ENCODE measurements at places on chromosomes 1 and 21. TPM values are rescaled to one million over a fixed set of nuclear protein-coding genes. Genes with fewer than 3 reads are reported as not detected.

Gene FAM151A
- total RNA-seq: not detected

GRCh38 chr1:17119076-17119772 lies at the start of gene PADI2:
TSS of gene PADI2 (minus strand) at chr1:17119451. CDS start at chr1:17119371, 80 bp downstream.
- H3K27ac ChIP-seq: no peak within 1 kb of the TSS
- peaks cover 40% of the 10 kb centered on the region for H3K27me3 ChIP-seq
- H3K4me3 ChIP-seq: peak within 1 kb of the TSS; percentile 31
- peak; percentile 74 for DNase-seq

- no peaks in the 10 kb centered on the region for H3K27me3 ChIP-seq
- no peak for DNase-seq
- no peak overlapping the region for H3K4me3 ChIP-seq
- H3K36me3 ChIP-seq: no peaks in the 10 kb centered on the region
- H3K4me1 ChIP-seq: no peaks in the 10 kb centered on the region
- no peak overlapping the region for H3K27ac ChIP-seq
Observed at GRCh38 chr1:214847071-214847810, 235.3 kb upstream of the KCNK2 start.

DNA sequence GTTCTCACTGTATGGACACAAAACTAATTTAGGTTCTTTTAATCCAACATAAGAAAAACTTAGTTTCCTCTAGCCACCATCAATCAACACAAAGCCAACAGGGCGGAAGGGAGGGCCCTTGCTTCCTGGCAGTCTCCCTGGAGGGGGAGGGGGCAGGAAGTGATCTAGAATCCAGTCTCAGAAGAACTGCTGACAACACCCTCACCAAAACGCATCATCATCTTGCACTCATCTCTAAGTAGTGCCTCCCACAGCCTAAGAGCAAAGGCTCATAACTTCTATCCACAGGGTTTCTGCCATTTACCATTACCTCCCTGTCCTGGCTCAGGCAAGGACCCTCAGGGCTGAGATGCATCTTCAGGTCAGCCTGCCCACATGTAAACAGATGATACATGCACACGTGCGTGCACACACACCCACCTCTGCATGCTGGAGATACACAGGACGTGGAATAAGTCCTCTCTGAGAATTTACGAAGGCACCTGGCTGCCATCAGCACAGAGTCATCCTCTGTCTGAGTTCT lies 20.5 kb downstream of the HIVEP3 start:
- peak overlapping the region; percentile 78 for H3K27ac ChIP-seq
- no peaks in the 10 kb centered on the region for H3K36me3 ChIP-seq
- no peaks in the 10 kb centered on the region for H3K27me3 ChIP-seq
- H3K4me3 ChIP-seq: peak overlapping the region; percentile 27
- DNase-seq: peak; percentile 84

DNA sequence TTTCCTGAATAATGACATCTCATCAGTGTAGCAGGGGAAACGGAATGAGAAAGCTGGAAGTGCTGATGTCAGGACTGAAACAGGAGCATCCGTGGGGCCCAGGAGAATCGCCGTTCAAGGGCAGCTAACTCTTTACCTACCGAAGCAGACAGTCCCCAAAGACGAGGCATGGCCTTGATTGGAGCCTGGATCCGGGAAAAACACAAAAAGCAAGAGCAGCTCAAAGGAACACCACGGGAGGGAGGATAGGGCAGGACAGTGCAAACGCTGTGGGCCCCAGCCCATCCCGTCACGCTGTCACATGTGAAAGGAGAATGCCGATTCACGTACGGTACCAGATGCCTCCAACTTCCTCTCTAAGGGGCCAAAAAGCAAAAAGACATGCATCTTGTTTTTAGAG lies 34.9 kb downstream of the WNT9A start:
- no peaks in the 10 kb centered on the region for H3K36me3 ChIP-seq
- no peaks in the 10 kb centered on the region for H3K4me1 ChIP-seq
- no peak overlapping the region for H3K4me3 ChIP-seq
- no peak for DNase-seq
- H3K27me3 ChIP-seq: no peaks in the 10 kb centered on the region

Gene RNU1-2
- 4,982 TPM for total RNA-seq

DNA sequence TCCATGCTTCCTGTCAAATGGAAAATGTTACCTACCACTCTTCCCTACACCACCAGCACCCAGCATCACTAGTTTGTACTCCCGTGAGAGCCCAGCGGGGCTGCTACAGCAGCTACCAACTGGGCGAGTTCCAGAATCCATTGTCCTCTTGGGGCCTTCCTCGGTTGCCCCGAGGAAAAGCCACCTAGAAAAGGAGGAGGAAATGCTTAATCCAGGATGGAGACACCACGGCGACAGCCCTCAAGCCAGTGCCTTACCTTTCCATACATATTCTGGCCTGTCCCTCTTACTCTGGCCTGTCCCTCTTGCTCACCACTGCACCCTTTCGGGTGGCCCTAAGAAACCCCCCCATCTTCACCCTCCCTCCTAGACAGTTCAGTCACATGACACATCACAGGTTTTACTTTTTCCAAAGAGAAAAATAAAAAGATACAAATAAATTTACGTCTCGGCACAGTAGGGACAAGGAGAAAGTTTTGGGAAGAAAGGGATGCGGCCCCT lies 478 bp downstream of the RIT1 start:
- no peaks in the 10 kb centered on the region for H3K27me3 ChIP-seq
- DNase-seq: no peak
- peak overlapping the region; percentile 57 for H3K27ac ChIP-seq
- H3K36me3 ChIP-seq: peaks cover 56% of the 10 kb centered on the region
- H3K4me3 ChIP-seq: peak overlapping the region; percentile 67

Gene PPIAL4G
- total RNA-seq: 0.14 TPM

Gene CDC42BPA
- 3.0 TPM for total RNA-seq

Gene HDGF
- 60.8 TPM for total RNA-seq

Gene SV2A
- total RNA-seq: 2.9 TPM

GRCh38 chr1:23341931-23342692 lies 2.0 kb downstream of the HNRNPR start:
- DNase-seq: no peak
- no peaks in the 10 kb centered on the region for H3K27me3 ChIP-seq
- H3K36me3 ChIP-seq: peaks cover 12% of the 10 kb centered on the region
- H3K4me3 ChIP-seq: peak overlapping the region; percentile 73
- H3K4me1 ChIP-seq: peaks cover 12% of the 10 kb centered on the region

DNA sequence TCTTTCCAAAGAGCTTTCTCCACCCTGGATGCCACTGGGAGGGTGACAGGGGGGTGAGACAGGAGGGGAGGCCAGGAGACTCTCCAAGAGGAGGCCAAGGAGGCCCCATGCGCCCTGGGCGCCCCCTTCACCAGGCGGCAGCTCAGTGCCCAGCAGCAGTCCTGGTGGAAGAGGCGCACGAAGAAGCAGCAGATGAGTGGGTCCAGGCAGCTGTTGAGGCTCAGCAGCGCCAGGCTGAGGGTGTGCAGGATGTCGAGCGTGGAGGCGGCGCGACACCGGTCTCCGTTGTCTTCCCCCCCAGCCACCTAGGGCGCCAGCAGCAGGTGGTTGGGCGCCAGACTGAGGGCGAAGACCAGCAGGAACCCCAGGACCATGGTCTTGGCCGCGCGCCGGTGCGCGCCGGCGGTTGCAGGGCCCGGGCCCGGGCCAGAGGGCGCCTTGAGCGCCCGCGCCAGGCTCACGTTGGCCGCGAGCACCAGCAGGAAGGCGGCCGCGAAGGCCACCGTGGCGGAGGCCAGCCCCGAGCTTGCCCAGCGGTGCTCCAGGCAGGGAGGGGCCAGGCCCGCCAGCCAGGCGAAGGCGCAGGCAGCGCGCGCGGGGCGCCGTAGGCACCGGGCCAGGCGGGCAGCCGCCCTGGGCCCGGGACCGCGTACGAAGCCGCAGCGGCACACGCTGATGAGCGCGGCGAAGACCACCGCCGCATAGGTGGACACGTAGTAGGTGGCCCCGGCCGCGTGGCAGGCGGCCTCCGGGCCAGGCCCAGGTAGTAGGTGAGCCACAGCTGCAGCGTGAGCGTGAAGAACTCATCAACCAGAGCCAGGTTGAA lies 8.6 kb downstream of the TMEM35B start:
- no peak for DNase-seq
- H3K4me3 ChIP-seq: no peak overlapping the region
- no peak overlapping the region for H3K27ac ChIP-seq

Gene MCOLN2
- 9.7 TPM for total RNA-seq

DNA sequence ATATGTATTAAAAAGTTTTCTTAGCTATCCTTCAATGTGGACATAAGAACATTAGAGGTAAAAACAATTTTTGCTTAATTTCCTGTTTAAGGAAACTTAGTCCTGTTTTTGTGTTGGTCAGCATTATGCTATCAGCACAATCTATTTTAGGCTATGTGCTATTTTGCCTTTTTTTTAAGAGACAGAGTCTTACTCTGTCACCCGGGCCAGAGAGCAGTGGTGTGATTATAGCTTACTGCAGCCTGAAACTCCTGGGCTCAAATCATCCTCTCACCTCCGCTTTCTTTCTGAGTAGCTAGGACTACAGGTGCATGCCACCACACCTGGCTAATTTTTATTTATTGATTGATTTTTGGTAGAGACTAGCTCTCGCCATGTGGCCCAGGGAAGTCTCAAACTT lies 199.1 kb upstream of the TMPRSS15 start:
- H3K27ac ChIP-seq: no peak overlapping the region
- H3K27me3 ChIP-seq: no peaks in the 10 kb centered on the region
- H3K4me3 ChIP-seq: no peak overlapping the region
- no peaks in the 10 kb centered on the region for H3K36me3 ChIP-seq
- DNase-seq: no peak

DNA sequence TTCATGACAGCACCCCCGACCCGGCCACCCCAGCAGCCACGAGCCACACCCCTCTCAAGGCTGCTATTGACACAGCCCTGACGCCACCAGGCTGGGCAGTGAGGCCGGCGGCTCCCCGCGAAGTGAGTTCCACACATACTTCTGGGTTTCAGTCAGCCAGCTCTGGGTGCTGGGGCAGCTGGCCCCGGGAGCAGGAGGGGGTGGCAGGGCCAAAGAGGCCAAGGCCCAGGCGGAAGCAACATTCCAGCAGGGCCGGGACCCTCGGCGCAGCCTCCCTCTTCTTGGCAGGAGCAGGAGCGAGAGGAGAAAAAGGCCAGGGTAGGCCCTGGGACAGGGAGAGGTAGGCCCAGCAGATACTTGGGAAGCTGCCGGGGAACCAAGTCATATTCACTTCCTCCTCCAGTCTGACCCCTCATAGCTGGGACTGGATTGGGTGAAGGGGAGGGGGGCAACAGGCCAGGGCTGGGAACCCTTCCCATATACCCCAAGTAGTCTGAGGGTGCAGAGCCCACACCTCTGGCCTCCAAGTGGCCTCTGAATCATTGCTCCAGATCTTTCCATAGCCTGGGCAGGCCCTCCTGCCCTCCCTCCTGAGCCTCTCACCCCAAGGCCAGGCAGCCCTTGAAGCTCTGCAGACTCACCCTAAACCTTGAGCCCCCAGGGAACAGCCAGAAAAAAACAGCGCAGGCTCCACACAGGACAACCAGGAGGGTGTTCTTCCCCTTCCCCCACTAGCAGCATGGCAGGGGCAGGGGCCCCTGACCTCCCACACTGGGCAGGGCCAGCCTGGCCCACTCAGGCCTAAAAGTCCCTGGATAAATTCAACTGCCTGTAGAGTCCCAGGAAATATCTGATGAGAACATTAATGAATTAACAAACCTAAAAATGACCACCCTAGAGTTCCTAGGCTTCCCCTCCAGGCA lies 5.7 kb downstream of the HSPG2 start:
- no peak for DNase-seq
- no peaks in the 10 kb centered on the region for H3K27me3 ChIP-seq
- H3K4me3 ChIP-seq: no peak overlapping the region
- no peak overlapping the region for H3K27ac ChIP-seq
- H3K4me1 ChIP-seq: peaks cover 15% of the 10 kb centered on the region

GRCh38 chr1:26972390-26972789 lies 12.1 kb upstream of the KDF1 start:
- no peak overlapping the region for H3K4me3 ChIP-seq
- no peak overlapping the region for H3K27ac ChIP-seq
- peaks cover 7% of the 10 kb centered on the region for H3K27me3 ChIP-seq

- no peak overlapping the region for H3K4me3 ChIP-seq
Observed at GRCh38 chr1:189774721-189775287, 702.9 kb downstream of the BRINP3 start.

Gene TRIM45
- 0.88 TPM for total RNA-seq

- peak overlapping the region; percentile 42 for H3K4me3 ChIP-seq
- peaks cover 23% of the 10 kb centered on the region for H3K27me3 ChIP-seq
- H3K36me3 ChIP-seq: no peaks in the 10 kb centered on the region
- DNase-seq: no peak
- peaks cover 28% of the 10 kb centered on the region for H3K4me1 ChIP-seq
Observed at GRCh38 chr1:41360074-41360785, 1.0 kb upstream of the FOXO6 start.

GRCh38 chr1:1079408-1080121 lies 5.5 kb upstream of the RNF223 start:
- H3K4me1 ChIP-seq: peaks cover 14% of the 10 kb centered on the region
- peak overlapping the region; percentile 35 for H3K4me3 ChIP-seq
- DNase-seq: no peak
- peaks cover 13% of the 10 kb centered on the region for H3K27me3 ChIP-seq
- no peak overlapping the region for H3K27ac ChIP-seq

Gene PGM1
- total RNA-seq: 5.6 TPM

DNA sequence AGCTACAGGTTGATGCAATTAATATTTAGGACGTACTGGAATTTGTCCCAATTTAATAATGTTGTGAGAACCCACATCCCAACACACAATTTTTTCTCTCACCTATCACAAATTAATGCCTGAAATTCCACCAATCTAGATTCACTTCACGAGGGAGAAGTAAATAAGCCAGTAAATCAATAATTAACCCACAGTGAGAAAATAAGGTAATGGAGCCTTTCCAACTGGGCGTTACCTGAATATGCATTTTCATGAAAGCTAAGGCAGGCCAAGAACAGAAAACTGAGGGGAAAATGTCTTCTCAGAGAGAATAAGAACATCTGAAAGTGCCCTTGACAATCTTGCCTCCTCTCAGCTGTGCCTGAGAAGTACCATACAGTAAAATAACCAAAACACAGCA lies 240.8 kb upstream of the NR5A2 start:
- no peaks in the 10 kb centered on the region for H3K4me1 ChIP-seq
- DNase-seq: no peak
- H3K27me3 ChIP-seq: no peaks in the 10 kb centered on the region
- no peaks in the 10 kb centered on the region for H3K36me3 ChIP-seq

Measured in CD4-positive, alpha-beta T cell (primary cell).